Activated naive CD8-positive, alpha-beta T cell treated with anti-CD3 and anti-CD28 coated beads, Interleukin-2, amount 50 U/mL, for 16 hours (primary cell): ENCODE measurements at places on chromosomes 5 and 9.

- DNase-seq: no peak
Observed at GRCh38 chr5:14407746-14408175, 173.8 kb upstream of the OTULINL start.

DNA sequence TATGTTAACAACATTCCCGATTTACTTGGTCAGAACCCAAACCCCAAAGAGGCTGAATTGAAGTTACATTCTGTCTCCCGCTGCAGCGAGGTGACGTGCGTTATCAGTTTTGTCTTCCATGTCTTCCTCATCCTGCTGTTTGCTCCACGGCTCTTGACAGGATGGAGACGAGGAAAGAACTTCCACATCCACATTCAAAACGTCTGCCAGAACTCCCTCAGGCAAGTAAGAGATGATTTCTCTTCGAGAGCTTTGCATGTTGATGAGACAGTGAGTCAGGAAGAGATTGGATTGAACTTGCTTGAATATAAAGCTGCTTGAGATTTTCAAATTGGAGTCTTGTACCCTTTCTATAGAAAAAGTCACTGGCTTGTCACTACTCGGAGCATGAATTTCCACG lies 242.6 kb downstream of the AUH start:
- no peak for DNase-seq

- no peak for DNase-seq
Observed at GRCh38 chr5:123868881-123869280, 356.9 kb downstream of the CSNK1G3 start.

DNA sequence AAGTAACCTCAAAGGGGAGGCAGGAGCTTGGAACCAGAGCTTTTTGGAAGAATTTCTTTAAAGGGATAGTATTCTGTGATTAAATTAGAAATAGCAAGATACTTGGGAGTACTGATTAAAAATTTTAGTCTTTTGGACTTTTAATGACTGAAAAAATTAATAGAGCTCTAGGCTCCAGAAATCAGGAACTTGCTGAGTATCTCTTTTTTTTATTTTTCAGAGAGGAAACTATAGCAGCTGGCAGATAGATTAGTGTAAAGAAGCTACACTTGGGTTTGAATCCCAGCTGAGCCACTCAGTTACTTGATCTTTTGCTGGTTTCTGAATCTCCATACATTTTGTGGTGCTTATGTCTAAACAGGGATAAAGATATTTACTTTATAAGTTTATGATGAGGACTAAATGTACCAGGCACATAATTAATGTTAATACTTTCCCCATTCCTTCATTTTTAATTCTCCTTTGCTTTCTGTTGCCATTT lies 94.2 kb upstream of the TNC start:
- DNase-seq: no peak

GRCh38 chr5:1488882-1489680 lies 34.7 kb downstream of the LPCAT1 start:
- no peak for DNase-seq

DNA sequence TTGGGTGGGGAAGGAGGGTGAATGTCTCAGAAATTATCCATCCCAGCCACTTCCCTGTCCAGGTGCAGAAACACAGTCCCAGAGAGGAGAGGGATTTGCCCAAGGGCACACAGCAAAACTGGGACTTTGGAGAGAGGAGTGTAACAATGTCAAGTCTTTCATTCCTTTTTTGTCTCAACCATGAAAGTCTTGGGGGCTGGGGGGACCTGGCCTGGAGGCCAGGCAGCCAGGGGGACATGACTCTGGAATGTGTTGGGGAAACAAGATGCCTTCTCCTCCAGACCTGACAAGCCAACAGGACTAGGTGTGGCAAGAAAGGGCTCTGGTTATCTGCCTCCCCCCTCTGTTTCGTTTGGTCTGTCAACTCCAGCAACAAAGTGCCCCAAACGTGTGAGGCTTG lies 13.9 kb upstream of the HAND1 start:
- no peak for DNase-seq

GRCh38 chr9:134355561-134356279 lies 29.5 kb downstream of the RXRA start:
- no peak for DNase-seq

DNA sequence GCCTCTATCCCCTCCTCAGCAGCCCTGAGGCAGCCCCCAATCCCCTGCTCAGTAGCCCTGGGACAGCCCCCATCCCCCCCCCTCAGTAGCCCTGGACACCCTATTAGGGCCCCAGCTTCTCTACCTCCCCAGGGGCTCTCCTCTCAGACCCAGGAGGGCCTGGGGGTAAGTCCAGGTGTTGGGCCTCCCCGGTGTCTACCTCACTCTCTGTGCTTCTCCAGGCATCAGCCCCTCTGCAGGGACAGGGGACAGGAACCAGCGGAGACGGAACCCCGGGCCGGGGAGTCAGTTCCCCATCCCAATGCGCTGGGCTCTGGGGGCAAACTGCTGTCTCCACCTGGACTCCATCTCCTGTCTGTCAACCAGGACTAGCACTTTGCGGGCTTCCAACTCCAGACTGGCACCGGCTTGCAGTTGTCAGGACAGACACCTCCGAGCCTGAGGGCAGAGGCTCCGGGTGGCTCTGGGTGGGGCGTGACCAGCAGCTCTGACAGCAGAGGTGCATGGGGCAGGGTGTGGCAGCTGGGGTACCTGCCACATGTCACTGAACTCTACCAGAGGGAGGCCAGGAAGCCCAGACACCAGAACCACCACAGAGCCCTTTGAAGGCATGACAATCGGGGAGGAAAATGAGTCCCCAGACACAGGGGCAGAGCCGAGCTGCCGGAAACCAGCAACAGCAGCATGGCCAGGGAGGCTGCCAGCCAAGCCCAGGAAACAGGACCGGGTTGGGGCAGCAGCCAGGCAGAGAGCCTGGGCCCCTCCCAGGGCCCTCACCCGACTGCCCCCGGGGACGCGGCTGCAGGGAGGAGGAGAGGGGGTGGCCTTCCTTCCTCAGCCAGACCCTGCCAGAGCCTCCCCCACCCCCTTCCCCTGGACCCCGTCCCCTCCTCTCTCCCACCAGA lies 17.7 kb upstream of the UBAC1 start:
- no peak for DNase-seq

DNA sequence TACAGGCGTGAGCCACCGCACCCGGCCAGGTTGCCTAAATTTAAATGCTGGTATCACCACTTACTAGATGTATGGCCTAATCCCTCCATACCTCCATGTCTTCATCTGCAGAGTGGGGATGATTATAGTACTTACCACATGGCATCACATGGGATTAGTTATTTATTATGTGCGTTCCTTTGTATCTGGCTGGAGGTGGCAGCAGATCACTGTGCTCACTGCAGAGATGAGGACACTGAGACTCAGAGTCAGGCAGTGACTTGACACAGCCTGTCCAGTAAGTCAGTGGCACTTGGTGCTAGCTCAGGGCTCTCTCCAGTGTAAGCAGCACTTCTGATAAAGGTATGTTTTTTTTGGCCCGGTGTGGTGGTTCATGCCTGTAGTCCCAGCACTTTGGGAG lies 38.4 kb upstream of the HAND1 start:
- no peak for DNase-seq

GRCh38 chr5:115246361-115246991 lies 16.2 kb downstream of the PGGT1B start:
- DNase-seq: no peak

DNA sequence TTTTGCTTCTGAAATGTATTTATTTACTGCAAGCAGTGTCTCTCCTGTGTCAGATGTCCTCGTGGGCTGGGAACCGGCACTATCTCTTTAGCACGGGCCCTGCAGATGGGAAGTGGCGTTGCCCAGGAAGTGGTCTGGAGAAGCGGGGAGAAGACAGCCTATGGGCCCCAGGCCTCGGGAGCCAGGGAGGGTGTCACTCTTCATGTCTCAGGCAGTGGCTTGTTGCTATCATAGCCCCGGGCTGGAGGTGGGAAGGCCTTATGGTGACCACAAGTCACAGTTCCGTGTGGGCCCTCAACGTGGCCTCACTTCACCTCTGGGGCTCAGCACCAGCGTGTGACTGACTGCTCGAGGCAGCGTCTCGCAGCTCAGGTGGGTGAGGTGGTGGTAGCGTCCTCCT lies 41.4 kb downstream of the SYK start:
- no peak for DNase-seq

DNA sequence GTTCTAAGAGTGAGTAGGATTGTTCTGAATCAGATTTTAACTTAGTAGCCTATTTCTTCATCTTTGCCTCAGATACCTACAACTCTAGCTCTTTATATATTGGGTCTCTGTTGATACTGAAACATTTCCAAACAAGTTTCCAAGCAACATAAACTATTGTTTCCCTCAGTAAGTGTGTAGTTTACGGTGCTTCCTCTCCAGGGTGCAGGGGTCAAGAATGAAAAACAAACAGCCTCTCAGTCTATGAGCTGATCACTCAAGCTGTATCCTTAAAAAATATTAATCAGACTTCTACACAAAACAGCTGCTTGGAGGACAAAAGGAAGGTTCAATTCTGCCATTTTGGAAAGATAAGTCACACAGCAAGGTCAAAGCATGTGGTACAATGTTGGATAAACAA lies 75.0 kb downstream of the ADAMTS12 start:
- DNase-seq: no peak

DNA sequence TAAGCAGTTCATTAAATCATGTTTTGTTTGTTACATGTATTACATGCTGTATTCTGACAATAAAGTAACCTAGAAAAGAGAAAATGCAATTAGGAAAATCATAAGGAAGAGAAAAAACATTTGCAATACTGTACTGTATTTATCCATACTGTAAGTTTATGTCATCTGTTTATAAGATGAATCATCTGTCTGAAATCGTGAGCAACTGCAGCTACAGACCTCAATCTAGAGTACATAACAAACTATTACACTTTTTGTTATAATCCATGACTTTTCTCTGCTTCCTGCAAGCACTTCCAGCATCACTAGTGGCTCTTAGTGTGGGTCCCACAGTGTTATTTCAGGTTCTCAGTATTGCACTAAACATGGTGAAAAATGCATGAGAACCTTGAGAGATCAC lies 144.4 kb upstream of the NR4A3 start:
- DNase-seq: no peak

GRCh38 chr5:1380910-1381309 lies 36.0 kb upstream of the CLPTM1L start:
- no peak for DNase-seq

DNA sequence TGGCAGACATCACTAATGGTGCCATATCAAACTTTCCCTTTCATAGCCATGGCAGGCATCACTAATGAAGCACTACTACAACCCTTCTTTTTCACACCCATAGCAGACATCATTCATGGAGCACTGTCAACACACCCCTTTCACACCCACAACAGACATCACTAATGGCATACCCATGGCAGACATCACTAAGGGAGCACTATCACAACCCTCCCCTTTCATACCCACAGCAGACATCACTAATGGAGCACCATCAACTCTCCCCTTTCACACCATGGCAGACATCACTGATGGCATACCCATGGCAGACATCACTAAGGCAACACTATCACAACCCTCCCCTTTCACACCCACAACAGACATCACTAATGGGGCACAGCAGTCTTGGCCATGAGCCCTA lies 33.7 kb downstream of the LAMC3 start:
- no peak for DNase-seq

- DNase-seq: no peak
Observed at GRCh38 chr9:96137671-96138429, 164.1 kb downstream of the HSD17B3 start.

GRCh38 chr5:118015511-118015910 lies 972.8 kb downstream of the DTWD2 start:
- DNase-seq: no peak

GRCh38 chr5:144800169-144800568 lies 629.5 kb downstream of the KCTD16 start:
- no peak for DNase-seq

DNA sequence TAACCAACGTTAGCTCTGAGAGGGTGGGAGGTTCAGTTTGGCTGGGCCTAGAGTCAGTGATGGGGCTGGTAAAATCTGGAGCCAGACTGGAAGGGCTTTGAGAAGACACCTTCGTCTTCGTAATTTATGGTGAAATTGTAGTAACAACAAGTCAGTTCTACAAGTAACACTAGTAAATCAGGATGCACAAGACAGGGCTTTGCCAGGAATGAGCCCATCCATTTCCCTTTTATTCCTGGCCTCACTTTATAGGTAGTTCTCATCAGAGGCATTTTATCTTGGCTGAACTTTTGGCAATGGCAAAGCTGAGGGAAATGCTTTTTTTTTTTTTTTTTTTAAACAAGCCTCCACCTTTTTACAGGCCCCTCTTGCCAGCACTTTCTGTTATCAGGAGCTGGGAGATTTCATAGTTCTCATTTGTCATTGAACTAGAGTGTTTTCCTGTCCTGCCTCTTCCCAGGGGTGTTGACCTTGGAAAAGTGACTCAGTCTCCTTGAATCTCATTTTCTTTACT lies 110.5 kb upstream of the KLF4 start:
- DNase-seq: no peak

GRCh38 chr5:134521841-134522240 lies 3.6 kb upstream of the JADE2 start:
- DNase-seq: no peak

DNA sequence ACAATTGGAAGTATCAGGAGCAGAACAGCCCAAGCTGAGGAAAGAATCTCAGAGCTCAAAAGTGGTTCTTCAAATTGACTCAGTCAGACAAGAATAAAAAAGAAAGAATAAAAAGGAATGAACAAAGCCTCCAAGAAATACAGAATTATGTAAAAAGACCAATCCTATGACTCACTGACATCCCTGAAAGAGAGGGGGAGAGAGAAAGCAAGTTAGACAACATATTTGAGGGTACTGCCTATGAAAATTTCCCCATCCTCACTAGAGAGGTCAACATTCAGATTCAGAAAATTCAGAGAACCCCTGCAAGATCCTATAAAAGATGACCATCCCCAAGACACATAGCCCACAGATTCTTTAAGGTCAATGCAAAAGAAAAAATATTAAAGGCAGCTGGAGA lies 173.2 kb downstream of the ALDH1A1 start:
- DNase-seq: no peak

GRCh38 chr5:7884491-7885267 lies 15.7 kb downstream of the MTRR start:
- no peak for DNase-seq

DNA sequence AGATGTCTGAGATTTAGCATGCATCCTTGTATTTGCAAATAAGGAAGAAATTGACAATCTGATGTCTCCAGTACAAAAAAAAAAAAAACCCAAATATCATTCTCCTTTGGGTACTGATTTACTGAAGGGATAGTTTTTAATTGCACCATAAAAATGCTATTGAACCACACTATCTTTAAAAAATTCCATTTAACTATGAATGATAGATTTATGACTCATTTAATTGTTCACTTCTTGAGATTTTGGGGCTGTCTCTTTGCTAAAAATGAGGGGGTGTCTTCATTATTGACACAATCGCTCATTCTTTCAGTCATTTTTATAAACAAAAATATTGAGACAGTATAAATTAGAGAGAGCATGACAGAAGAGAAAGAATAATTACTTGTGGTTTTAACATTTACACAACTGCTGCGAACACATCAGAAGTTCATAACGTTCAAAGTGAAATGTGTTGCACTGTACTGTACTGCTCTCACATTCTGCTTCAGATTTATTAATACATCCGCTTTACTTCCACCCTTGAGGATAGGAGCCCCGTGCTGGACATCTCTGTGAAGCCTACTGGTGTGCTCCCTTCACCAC lies 142.3 kb downstream of the MEF2C start:
- no peak for DNase-seq

- DNase-seq: no peak
Observed at GRCh38 chr5:8773046-8773615, 772.7 kb downstream of the SEMA5A start.
